ENCODE measurements at places on chromosomes 16 and 17. TPM values are rescaled to one million over a fixed set of nuclear protein-coding genes. Genes with fewer than 3 reads are reported as not detected.

The TBC1D3G gene
- not detected for total RNA-seq

The PIRT gene
- total RNA-seq = not detected

The CMTM4 gene
- 82.2 TPM for total RNA-seq

The OR4D2 gene
- total RNA-seq = not detected

DNA sequence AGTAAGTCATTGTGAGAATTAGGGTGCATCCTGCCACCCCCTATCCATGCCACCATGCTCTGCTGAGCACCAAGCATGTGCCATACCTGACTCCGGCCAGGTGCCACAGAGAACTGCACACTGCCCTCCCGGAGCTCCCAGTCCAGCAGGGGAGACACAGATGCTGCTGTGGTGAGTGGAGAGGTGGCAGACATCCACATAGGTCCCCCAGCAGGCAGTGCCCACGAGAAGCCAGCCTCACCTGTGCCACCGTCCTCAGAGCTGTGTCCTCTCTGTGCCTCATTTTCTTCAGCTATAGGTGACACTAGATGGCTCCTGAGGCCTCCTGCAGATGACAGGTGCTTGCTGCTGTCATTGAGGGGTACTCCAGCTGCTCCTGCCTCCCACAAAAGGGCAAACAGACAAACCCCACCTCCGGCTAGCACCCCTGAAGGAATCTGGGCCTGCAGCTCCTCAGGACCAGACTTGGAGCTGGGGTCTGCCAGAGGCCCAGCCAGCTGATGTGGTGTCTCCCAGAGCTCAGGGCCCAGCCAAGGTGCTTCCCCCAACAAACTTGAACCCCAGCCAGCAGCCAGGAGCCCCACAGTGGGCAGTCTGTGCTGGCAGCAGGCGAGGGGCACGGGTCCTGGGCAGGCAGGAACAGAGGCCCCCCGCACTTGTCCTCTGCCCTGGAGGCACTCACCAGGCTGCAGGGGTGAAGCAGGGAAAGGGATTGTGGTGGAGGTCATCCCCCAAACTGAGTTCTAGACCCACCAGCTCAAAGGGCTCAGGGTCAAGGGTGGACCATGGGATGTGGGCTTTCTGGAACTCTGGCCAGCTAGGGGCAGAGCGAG is 17.1 kb downstream of the FOXJ1 start:
- H3K36me3 ChIP-seq = no peaks in the 10 kb centered on the region
- H3K27ac ChIP-seq = no peak overlapping the region
- no peaks in the 10 kb centered on the region for H3K4me1 ChIP-seq
- no peaks in the 10 kb centered on the region for H3K27me3 ChIP-seq

The DRC7 gene
- total RNA-seq = 3.2 TPM

- peak overlapping the region; percentile 48 for H3K4me3 ChIP-seq
- H3K27me3 ChIP-seq = no peaks in the 10 kb centered on the region
- peak; percentile 86 for DNase-seq
- no peak overlapping the region for H3K27ac ChIP-seq
- no peaks in the 10 kb centered on the region for H3K36me3 ChIP-seq
Measured at GRCh38 chr17:27381007-27381501, 75.2 kb upstream of the KSR1 start.

DNA sequence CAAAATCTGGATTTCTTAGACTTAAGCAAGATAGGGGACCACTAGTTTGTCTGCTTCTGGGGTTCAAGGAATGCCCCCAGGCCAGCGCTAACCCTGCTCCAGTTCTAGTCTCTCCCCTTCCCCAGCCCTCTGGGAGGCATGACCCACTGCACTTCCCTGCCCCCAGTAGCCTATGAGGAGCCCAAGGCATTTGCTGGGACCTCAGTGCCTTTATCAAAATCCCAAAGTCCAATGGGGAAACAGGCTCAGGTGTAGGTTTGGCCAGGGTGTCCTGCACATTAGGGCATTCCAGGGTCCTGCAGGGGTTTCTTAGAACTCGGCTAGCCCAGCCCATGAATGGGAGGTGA is 1.2 kb downstream of the IL4R start:
- no peaks in the 10 kb centered on the region for H3K27me3 ChIP-seq
- H3K36me3 ChIP-seq = no peaks in the 10 kb centered on the region
- H3K27ac ChIP-seq = peak overlapping the region; percentile 96
- H3K4me1 ChIP-seq = no peaks in the 10 kb centered on the region
- DNase-seq = peak; percentile 39
- H3K4me3 ChIP-seq = peak overlapping the region; percentile 73

The CHD9 gene
- 83.7 TPM for total RNA-seq

All from kidney (tissue), 22 donors.